ENCODE measurements at places on chromosomes 1 and 21.

DNA sequence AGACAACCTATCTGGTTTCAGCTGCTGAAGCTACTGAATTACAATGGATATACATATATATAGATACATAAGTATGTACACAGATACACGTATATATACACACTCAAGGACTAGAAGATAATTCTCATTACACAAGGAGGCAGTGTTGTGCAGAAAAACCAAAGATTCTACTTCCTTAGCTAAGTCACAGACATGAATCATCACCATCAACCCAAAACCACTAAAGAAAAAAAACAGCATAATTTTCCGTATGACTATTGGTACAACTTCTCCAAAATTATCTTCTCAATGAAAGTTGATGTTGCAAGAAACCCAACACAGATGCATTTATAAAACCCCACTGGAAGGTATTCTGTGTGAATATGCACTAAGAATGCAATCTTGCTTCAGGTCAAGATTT, 36.8 kb upstream of the RPF1 start:
- no peak for DNase-seq

DNA sequence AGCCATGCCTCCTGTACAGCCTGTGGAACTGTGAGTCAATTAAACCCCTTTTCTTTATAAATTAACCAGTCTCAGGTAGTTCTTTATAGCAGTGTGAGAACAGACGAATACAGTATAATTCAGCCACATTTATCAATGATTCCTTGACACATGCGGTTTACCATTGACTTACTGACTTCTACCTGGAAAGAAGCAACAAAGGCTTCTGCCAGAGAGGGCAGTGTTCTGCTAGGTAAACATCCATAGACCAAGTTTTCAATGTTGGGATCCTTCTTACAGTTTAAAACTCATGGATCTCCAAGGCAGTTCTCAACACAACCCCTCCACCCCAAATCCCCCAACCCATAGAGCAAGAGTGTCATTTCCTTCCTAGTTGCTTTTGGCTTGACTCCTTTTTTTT, 150.6 kb downstream of the ZNF648 start:
- no peak for DNase-seq

DNA sequence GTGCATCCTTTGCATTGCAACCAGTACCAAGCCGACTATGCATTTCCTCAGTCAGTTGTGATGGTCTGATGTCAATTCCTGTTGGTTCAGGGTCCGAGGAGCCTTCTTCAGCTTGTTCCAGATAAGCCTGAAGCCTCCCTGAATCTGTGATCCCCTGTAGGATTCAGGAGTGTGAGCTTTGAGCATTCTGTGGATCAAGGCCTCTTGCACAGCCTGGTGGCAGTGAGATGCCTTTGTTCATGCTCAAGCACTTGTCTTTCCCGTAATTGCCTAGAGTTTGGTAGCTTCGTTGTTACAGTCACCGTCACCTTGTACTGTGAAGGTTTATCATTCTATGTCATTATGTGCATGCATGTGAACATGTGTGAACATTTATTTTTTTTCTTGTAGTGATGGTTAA, 103.5 kb downstream of the PBX1 start:
- DNase-seq = no peak

DNA sequence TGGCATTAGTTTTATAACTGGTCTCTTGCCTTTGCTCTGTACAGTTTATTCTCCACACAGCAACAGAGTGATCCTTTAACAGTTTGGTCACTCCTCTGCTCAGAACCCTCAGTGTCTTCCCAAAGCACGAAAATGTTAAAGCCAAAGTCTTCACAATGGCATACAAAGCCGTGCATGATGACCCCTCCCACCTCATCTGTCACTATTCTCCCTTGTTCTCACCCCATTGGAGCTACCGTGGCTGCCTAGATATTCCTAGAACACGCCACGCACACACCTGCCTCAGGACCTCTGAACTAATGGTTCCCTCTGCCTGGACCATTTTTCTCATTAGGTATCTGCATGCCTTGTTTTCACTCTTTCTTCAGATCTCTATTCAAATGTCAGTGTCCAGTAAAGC, 8.6 kb upstream of the SEMA4A start:
- no peak for DNase-seq
